ENCODE measurements at places on chromosomes 5 and 9.

GRCh38 chr9:1053986-1054425, 3.8 kb downstream of the DMRT2 start:
- no peak for DNase-seq

DNA sequence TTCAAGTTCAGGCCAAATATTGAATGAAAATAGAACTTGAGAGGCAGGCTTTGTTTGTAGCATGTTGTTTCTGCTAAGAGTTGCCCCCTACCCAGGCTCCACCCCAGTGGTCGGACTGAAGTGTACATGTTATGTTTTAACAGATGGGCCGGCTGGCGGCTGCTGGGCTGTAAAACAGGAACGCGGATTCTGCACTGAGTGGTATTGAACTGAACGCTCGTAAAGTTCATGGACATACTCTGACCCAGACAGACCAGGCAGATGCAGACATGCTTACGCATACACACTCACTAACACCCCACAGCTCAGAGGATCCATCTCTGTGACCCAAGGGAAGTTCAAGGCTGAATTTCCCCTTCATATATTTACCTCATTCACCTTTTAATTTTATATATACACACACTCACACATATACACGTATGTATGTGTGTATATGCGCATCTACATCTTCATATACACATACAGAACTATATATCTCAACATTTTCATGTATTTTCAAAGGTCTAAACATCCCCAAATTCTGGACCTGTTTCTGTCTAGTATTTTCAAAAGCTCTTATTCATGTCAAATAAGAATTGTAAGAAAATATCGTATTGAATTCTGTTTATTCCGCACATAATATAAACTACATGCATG, 1.4 kb downstream of the MARCHF3 start:
- DNase-seq: no peak

- DNase-seq: no peak
These were observed 771.1 kb downstream of the NR2F1-AS1 start for GRCh38 chr5:92809855-92810465.

DNA sequence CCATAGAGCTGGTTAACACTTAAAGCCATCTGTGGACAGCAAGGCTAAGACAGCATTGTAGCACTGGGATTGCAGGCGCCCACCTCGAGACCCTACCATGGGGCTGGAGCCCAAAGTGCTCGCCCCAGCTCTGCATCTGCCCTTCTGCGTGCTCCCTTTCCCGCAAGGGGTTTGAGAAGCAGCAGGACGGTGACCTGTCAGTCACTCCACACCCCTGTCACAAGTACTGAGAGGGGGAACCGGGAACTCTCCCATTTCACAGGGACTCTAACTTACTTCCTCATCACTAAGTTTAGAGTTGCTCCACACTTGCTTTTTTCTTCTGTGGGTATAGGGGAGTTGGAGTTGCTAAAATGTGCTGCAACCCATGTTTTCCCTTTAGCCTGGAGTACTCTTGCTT, 273.2 kb downstream of the SMARCA2 start:
- DNase-seq: no peak

GRCh38 chr5:101995585-101995984, 300.5 kb downstream of the SLCO4C1 start:
- DNase-seq: no peak

GRCh38 chr9:29144476-29144875, 1571.2 kb upstream of the C9orf72 start:
- no peak for DNase-seq

- DNase-seq: no peak
These were observed 7.5 kb downstream of the ADAMTS6 start for GRCh38 chr5:65474130-65474711.

- no peak for DNase-seq
These were observed 613.5 kb downstream of the PDE4D start for GRCh38 chr5:59279979-59280378.
